GM06990 (cell line): ENCODE measurements at places on chromosomes 2 and 18.
A peak's percentile ranks its signal among the peaks of the same experiment; 100 is the strongest.

- peak; percentile 43 for DNase-seq
Observed at GRCh38 chr2:111054791-111055691, 65.7 kb upstream of the BCL2L11 start.

DNA sequence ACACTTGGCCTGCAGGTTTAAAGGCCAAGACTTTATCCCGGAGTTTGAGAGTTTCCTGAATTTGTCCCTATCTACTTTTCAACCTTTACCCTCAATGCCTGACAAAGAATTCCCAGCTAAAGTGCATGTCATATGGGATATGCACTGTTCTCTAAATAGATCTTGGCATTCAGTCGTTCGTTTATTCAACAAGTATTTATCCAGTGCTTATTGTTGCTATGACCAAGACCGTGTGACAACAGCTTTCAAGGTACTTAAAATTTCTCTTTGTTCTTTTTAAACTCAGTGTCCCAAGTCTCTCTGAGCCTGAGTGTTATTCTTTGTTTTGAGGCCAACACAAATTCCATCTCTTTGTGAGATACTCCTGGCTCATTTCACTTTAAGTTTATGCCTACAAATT is 133.4 kb downstream of the RGPD3 start:
- no peak for DNase-seq

- no peak for DNase-seq
Observed at GRCh38 chr2:16525265-16525887, 140.3 kb downstream of the CYRIA start.

DNA sequence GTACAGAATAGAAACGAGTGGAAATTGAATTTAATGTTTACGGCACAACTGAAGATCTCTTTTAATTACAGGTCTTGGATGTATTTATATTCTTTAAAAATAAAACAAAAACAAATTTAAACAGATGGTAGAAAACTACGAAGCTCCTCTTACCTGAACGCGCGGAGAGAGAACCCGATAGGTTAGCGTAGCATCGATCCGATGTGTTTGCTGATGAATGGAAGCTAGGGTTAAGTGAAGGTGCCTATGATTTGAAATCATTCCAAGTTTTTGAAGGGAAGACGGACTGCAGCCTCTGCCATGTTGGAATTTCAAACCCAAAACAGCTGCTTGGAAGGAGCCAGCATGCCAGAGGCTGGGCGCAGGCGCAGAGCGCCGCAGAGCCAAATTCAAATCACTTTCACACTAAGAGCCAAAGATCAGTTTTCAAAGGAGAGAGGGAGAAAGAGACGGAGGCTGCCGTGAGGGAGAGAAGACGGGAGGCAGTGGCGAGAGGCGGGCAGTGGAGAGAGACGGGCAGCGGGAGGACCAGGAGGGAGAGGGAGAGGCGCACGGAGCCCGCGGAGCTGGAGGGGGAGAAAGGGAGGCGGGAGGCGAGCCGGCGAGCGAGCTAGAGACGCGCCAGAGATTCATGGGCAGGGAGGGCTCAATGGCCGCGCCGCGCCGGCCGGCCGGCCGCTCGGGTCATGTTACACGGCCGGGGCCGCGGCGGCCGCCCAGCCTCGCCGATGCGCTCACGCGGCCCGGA is at the start of gene FIGN:
Gene FIGN (minus strand): TSS at position 324 of the 748 bp plus-strand sequence. CDS start 1,081 bp downstream, outside the sequence.
- DNase-seq: no peak

GRCh38 chr2:197838036-197838435 is 33.6 kb downstream of the PLCL1 start:
- peak; percentile 21 for DNase-seq

DNA sequence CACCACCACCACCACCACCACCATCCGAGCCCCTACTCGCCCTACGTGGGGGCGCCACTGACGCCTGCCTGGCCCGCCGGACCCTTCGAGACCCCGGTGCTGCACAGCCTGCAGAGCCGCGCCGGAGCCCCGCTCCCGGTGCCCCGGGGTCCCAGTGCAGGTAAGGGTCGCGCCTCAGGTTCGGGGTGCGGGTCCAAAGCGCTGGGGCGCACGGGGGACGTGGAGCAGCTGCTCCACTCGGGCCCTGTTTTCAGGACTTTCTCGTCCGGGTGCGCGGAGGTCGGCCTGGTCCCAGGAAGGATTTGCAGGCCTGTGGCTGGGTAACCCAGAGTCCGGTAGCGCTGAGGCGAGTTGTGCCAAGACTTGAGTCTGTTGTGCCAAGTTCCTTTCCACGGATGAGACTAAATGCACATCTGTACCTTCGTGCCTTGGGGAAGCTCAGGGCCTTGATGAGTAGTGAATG is 2.8 kb downstream of the GATA6 start:
- DNase-seq: no peak

GRCh38 chr2:235746257-235746934 is 252.6 kb downstream of the AGAP1 start:
- DNase-seq: no peak
